CD4-positive, alpha-beta T cell treated with Interferon gamma for 1 hour (primary cell): ENCODE measurements at places on chromosomes 7 and 10.

DNA sequence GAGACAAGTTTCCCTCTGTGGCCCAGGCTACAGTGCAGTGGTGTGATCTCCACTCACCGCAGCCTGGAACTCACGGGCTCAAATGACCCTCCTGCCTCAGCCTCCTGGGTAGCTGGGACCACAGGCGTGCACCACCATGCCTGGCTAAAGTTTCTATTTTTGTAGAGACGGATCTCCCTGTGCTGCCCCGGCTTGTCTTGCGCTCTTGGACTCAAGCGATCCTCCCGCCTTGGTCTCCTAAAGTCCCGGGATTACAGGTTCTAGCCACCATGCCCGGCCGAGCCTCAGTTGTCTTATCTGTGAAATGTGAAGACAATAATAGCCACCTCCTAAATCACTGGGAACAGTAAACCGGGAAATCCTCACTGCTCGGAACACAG lies 88.1 kb downstream of the FOXL3 start:
- DNase-seq: no peak

DNA sequence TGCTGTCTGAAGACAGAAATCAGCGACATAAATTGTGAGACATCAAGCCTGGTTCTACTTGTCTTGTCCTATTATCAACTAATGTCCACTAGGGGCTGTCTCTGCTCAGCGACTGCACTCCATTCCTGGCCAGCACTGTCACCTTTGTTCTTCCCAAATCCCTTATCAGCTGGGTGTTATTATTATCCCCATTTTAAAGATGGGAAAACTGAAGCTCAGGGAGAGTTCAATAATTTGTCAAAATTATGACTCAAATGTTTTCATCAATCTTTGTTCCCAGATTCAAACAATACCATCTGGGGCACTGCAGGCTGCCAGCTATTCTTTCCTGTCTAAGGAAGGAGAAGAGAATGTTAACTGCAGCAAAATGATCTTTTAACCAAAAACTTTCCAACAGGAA lies 431.6 kb upstream of the NFE2L3 start:
- DNase-seq: no peak

DNA sequence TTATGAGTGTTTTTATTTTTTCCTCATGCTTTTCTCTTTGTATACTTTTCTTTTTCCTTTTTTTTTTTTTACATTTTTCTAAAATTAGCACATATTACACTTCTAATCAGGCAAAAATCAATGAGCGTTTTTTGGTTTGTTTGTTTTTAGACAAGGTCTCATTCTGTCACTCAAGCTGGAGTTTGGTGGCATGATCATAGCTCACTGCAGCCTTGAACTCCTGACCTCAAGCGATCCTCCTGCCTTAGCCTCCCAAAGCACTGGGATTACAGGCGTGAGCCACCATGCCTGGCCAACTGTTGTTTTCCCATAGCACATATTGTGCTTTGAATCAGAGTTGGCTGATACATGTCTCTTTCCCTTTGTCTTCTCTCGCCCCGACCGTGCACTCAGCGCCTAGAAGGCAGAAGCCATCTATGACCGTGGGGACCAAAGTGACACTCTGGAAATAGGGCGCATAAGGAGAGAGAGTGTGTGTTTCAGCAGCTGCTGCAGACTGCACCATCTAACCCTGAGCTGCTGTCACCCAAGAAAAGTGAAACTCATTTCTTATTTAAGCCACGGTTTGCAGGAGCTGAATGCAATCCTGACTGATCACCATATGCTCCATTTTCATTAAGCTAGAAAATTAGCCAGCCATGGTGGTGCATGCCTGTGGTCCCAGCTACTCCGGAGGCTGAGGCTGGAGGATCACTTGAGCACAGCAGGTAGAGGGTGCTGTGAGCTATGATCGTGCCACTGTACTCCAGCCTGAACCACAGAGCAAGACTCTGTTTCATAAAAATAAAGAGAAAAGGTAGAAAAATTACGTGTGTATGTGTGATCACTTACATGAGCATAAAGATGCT lies 41.4 kb upstream of the GTF2I start:
- DNase-seq: no peak

- no peak for DNase-seq
Observed at GRCh38 chr10:71337219-71337701, 18.2 kb downstream of the SLC29A3 start.

DNA sequence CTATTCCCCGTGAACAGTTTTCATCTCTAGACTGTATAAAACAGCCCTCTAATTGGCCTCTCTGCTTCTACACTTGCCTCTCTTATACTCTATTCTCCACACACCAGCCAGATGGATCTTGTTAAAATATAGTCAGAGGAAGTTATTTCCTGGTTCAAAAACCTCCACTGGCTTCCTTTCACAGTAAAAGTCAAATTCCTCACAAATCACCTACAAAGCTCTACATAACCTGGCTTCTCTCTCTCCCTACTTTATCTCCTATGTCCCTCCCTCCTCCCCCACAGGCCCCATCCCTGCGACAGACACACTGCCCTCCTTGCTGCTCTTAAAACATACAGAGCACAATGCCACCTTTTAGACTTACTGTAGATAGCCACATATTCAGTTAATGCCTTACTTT lies 60.1 kb downstream of the TPK1 start:
- DNase-seq: no peak

- no peak for DNase-seq
Observed at GRCh38 chr10:82144153-82144552, 269.2 kb downstream of the NRG3 start.

DNA sequence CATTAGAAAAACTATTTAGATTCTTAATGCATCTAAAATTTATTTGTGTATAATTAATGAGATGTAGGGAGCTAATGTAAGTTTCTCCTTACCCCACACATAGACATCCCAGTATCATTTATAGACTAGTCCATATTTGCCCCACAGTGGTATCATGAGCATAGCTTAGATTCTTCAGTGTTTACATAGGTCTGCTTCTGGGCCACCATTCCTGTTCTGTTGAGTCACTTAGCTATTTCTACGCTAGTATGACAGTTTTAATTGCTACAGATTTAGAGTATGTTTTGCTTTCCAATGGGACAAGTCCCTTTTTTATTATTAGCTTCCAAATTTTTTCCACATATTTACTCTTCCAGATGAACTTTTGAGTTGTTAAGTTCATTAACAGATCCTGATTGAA lies 69.4 kb downstream of the MCMBP start:
- DNase-seq: no peak

GRCh38 chr10:12602521-12602920 lies 253.2 kb downstream of the CAMK1D start:
- no peak for DNase-seq

GRCh38 chr10:125341611-125342010 lies 181.2 kb upstream of the CTBP2 start:
- DNase-seq: no peak

- no peak for DNase-seq
Observed at GRCh38 chr7:16989811-16990413, 108.1 kb upstream of the AGR3 start.

DNA sequence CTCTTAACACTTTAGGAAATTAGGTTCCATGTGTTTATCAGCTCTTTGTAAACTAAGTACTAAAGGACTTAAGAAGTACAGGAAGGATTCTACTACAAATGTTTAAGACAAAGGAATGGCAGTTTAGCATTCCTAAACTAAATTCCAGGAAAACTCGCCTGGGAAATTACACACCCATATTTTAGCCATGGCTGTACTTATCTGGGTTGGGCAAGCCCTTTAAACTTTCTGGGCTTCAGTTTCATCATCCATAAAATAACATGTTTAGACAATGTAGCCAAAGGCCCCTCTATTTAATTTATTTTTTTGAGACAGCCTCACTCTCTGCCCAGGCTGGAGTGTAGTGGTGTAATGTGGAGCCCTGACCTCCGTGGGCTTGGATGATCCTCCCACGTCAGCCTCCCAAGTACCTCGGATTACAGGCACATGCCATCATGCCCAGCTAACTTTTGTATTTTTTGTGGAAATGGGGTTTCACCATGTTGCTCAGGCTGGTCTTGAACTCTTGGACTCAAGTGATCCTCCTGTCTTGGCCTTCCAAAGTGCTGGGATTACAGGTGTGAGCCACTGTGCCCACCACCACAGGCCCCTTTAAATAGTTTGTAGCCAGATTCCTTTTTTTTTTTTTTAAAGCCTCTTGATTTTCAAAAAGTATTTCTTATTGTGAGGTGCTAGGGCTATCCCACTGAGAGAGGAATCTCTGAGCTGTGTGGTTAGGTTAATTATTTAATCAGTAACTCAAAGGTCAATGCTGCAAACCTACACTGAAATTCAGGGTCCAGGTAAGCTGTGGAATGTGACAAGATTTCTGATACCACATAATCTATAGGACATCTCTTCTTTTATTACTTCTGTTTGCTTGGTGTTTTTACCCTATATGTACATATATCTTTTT lies 32.1 kb downstream of the TMEM60 start:
- DNase-seq: no peak

DNA sequence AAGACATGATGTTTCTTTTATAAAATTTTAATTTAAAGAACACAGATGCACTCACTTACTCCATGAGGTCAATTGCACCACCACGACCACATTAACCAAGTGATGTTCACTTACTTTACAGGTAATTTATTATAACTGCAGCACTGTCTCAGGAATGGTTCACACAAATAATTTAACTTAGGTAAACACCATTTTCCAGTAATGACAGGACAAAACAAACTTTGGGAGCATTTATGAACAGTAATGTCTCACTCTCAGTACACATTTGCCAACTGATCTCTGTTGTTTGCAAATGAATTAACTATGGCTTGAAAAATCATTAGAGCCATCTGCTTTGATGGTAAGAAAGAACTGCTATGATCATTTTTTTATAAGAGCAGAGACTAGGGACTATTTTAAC lies 150.4 kb downstream of the ETV1 start:
- no peak for DNase-seq

DNA sequence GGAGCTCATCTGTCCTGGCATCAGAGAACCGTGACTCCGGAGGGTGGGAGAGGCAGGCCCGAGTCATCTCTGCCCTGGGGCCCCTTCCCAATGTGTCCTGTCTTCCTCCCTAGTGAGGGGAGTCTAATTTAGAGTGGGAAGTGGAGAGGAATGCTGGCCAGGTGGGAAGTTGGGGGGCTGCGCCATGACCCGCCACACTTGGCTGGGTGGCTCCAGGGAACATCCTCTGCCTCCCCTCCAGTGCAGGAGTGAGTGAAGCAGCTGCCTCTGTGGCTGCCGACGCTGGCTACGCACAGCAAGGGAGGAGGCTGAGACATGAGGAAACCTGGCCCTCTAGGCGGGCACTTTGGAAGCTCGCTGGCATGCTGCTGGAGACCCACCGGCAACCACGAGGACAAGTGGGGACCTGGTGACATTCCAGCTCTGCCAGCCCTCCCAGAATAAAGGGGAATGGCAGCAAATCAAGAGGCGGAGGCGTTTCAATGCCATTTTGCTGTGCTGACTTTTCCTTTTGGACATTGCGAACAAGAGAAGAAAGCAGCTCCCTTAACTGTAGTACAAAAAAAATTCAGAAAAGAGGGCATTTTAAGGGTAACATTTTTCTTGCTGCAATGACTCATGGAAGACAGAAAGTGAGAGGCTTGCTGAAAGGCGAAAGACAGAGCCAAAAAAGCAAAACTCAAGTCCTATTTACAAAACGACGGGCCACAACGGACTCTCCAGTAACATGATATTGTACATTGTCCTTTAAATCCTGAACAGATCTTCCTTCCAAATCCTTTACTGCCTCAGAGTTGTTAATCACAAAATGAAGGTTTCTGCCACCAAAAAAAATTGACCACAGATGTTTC lies 121.2 kb upstream of the PITRM1 start:
- DNase-seq: no peak

- DNase-seq: no peak
Observed at GRCh38 chr10:71893920-71894319, 42.9 kb upstream of the PSAP start.
